ENCODE measurements at places on chromosomes 1 and 21.

- peak; percentile 67 for DNase-seq
Observed at GRCh38 chr1:227895828-227896685, 51.7 kb downstream of the WNT9A start.

- DNase-seq: peak; percentile 7
Observed at GRCh38 chr1:39301606-39302005, 97.1 kb downstream of the MACF1 start.

DNA sequence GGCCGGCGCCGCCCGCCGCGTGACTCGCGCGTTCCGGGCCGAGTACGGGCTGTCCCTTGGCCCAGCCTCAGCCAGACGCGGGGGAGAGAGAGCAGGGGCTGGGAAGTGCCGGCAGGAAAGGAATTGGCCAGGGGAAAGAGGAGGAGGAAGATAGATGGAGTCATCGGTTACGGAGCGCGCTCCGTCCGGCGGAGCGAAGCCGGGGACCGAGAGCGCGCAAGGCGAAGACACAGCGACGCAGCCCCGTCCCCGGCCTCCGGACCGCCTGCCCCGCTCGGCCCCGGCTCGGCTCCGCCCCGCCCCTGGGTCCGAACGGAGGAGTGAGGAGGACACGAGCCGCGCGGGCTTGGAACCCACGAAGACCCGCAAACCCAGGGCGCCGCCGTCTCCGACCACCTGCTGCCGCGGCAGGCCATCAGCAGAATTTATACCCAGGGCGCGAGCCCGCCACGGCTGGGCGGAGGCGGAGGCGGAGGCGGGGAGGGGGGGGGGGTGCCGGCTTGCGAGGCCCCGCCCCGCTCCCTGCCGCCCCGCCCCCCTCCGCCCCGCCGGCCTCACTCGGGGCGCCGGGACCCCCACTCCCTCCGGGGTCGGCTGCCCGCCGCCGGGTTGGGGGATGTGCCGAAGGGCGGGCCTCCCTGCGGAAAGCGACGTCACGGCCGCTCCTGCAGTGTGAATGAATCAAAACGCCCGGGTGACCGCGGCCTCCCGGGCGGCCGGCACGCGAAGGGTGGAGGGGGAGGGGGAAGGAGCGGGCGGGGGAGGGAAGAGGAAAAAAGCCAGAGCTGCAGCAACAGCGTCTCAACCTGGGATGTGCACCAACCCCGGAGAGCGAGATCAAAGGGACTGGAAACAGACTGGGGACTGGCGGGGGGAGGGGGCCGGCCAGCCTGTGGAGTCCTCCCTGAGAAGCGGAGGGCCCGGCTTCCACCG, at the start of gene LHX4:
Gene LHX4 (plus strand): TSS at position 782 of the 933 bp plus-strand sequence. CDS start 266 bp downstream, outside the sequence.
- peak; percentile 49 for DNase-seq

- no peak for DNase-seq
Observed at GRCh38 chr1:174174461-174175329, 15.4 kb downstream of the RABGAP1L start.

GRCh38 chr1:198986036-198986435, 347.2 kb downstream of the PTPRC start:
- no peak for DNase-seq

DNA sequence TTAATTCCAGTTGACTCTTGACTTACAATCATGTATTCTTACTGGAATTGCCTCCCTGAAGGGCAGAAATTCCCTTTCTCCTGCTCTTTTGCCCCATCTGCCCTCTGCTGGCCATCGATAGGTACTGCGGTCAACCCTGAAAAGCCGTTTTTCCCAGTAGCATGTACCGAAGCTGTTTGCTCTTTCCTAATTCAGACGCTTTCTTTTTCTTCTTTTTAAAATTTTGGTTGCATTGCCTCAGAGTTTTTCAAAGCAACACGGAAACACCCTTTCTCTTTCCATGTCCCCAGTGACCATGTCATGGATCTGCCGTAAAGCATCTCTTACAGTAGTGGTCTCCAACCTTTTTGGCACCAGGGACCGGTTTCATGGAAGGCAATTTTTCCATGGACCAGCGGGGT, 164.2 kb upstream of the C1orf21 start:
- peak; percentile 72 for DNase-seq

DNA sequence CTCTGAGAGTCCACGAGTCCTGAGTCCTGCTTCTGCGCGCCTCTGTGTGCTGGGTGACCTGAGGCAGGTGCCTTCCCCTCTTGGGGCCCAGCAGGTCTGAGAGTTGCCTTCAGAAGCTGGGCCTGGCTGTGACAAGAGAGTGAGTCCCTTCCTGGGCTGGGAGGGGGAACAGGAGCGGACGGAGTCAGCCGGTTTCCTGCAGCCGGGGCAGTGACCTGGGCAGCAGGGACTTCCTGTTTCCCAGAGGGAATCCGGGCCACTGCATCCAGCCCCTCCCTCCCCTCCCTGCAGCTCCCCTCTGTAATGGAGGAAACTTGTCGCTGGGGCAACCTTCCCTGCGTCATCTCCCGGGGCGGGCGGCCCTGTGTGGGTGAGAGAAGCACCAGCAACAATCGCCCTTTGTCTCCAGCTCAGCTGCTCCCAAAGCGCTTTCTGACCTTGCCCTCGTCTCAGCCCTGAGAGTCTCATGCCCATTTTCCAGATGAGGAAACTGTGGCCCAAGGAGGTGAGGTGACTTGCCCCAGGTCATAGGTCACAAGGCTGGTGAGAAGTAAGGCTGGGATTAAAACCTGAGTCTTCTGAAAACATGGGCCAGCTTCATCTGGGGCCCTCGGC, 61.1 kb downstream of the SDC3 start:
- no peak for DNase-seq

GRCh38 chr21:34598931-34599400, 15.9 kb downstream of the RCAN1 start:
- DNase-seq: peak; percentile 2

- DNase-seq: peak; percentile 45
Observed at GRCh38 chr1:36384542-36385409, 948 bp downstream of the STK40 start.

- peak; percentile 64 for DNase-seq
Observed at GRCh38 chr1:26280333-26281042, 602 bp downstream of the SH3BGRL3 start.

DNA sequence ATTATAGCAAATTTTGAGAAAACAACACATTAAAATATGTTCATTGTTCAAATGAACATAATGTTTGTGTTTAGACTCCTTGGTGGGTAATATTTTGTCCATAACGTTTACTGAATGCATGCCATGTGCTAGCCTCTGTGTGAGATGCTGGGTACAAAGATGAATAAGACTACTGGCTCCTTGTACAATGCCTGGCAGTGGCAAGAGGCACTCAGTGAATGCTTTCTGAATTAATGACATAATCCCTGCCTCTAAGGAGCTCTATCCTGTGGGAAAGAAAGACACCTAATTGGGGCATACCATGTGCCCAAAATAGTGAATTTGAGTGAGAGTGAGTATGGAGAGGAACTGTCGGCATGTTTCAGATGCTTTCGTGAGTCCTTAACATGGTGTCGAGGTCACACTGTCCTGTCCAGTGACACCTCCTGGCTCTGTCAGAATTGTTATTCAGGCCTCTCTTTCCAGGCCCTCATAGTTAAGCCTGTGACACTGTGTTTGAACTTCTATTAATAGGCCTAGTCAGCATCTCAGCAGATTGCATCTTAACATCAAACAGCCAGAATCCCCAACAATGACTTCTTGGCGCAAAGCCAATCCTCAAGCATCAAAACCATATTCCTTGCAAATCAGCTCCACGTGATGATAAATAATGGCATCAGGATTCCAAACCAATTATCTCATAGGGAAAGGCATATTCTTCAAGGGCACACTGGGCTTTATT, 32.8 kb upstream of the S1PR1 start:
- DNase-seq: peak; percentile 6

DNA sequence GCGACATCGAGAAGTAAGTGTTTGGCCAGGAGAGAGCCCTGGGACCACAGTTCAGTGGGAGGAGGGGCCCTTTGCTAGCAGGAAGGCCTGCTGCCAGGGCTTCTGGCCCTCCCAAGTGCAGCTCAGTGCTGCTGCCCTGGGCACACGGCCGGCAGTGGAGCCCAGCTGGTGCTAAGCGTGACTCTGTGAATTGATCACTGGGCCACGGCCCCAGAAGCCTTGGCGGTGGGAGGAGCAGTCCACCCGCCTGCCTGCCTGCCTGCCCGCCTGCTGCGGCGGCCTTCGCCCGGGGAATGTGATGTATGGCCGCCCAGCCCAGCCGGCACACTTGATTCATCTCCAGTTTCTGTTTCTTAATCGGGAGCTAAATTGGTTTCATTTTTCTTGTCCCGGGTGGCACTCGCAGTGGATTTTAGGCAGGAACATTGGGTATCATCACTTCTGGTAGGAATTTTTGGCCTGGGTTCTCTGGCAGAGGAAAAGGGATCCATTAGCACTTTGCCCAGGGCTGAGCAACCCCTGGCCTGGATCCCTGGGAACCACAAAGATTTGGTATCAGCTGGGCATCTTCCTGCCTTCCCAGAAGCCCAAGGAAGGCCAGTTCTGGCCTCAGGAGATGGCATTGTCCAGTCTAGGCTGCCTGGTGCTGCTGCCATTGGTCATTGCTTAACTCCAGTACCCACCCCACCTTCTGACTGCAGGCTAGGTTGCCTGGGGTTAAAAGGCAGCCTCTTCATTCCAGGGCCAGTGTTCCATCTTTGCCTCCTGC, 28.6 kb downstream of the TMEM53 start:
- DNase-seq: no peak

DNA sequence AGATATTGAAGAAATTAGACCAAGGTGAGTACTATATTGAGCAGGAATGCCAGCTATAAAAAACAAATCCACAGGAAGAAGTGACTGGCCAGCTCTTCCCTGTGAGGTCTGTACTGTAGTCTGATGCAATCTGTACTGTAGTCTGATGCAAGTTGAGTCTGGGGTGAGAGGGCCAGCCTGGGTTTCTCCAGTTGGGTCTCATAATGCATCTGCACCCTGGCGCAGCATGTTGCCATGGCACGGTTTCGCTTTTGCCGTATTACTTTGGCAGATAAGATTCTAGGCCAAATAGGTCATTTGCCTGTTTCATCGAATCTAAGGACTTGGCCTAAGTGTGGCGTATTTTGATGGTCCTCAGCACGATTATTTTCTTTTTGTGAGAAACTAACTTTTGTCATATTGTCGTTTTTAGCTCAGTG, 24.4 kb upstream of the PGD start:
- DNase-seq: peak; percentile 70

DNA sequence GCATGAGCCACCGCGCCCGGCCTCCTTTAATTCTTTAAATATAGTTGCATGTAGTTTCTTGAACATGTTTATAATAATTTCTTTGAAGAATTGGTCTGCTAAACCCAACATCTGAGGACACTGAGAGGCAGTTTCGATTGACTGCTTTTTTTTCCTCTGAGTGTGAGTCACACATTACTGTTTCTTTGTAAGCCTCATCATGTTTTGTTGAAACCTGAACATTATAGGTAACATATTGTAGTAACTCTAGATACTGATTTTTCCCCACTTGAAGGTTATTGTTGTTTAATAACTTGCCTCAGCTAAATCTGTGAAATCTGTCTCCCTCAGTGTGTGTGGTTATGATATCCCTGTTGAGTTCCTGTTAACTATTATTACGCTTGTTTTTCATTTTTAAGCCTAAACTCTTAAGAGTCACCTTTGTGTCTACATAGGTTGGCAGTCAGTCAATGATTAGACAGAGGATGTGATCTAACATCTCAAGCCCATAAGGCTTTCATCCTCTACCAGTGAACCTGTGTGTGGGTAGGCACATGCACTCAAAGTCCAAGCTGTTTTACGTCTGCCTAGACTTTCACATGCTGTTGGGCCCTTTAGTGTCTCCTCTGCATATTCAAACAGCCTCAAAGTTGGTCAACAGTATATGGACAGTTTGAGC, 155.5 kb downstream of the KCNH1 start:
- no peak for DNase-seq

GRCh38 chr1:201531551-201532425, 7.1 kb upstream of the NAV1 start:
- DNase-seq: no peak

GRCh38 chr1:13577846-13578245, 5.8 kb upstream of the PDPN start:
- no peak for DNase-seq

DNA sequence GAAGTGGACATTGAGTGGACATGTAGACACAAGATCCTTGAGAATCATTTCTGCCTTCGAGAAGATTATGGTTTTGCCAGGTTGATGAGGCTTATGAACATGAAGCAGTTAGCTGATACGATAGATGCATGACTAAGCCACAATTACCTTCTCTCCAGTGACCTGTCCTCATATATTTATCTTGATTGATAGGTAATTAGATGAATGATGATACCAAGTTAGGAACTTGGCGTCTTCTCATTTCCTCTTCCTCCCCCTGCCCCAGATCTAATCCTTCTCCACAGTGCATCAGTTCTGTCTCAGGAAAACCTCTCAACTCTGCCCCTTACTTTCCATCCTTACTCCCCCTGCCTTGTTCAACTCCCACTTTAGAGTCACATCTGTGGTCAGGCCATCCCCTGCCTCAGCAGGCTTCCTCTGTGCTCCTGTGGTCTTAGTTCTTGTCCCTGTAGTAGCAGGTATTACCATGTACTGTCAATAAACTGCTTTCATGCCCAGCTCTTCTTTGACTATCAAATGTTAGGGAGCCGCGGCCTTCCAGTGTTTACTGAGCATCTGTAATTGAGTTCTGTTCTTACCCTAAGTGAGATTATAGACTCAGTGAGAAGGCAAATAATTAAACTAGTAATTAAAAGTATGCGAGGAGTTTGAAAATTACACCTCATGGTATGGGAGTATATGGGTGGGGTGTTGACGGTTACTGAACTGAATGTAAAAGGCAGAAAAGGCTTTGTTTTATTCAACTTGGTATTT, 5.1 kb downstream of the ST6GALNAC3 start:
- DNase-seq: no peak

DNA sequence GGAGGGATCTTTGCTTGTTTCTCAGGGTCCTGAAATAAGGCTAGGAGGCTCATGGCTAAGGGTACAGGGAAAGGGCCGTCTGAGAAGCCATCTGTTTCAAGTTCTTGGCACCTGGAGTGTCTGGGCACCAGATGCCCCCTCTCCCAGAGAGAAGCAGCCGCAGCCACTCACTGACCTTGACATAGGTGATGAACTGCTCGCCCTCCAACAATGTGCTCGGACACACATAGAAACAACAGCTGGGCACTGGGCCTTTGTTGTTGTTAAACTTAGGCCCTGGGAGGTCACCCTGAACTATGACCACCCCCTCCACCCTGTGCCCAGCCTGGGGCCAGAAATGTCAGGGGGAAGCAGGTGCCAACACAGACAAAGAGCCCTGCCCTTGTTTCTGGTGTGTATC, 9.2 kb upstream of the TNNI1 start:
- no peak for DNase-seq

GRCh38 chr1:53147174-53147573, 4.7 kb upstream of the SLC1A7 start:
- DNase-seq: peak; percentile 15

DNA sequence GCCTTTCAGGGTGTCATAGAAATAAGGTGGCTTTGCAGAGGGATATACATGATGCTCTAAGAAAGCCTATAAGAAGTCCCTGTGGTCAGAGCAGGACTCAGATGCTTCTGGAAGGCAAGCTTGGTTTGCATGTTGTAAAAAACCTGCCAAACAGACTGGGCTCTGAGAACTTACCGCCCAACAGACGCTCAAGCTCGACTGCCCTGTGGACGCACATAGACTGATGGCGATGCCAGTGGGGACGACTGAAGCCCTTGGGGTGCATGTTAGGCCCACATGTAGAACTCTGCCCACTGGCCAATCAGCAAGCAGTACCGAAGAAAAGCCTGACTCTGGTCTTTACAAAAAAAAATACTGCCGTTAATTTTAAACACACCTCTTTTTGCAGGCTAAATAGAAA, 133.8 kb downstream of the NAV1 start:
- no peak for DNase-seq

GRCh38 chr1:84708031-84708430, 17.8 kb upstream of the SSX2IP start:
- no peak for DNase-seq

GRCh38 chr1:212646588-212646987, 38.0 kb downstream of the ATF3 start:
- no peak for DNase-seq

- peak; percentile 36 for DNase-seq
Observed at GRCh38 chr1:34929497-34929852, at the start of gene DLGAP3. TSS of gene DLGAP3 (minus strand) at chr1:34929650. CDS start at chr1:34905383, 24,267 bp downstream.
